ENCODE measurements at places on chromosomes 7 and 10.

GRCh38 chr10:132247943-132248342 is 59.8 kb downstream of the STK32C start:
- DNase-seq, result no peak

DNA sequence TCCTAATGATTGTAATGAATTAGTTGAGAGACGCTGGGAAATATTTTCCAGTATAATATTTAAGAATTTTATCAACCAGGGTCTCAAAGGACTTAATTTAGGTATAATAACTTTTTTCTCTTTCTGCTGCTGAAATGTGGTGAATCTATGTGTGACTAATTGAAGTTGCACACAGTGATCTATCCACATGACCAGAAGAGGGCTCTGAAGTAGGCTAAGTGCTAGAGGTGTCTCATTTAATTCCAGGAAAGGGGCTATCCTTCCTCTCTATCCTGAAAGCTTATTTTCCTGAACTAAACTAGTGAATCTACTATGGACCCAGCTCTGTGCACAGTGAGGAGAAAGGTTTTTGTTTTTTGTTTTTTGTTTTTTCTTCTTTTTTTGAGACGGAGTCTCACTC is 294.4 kb upstream of the MYO3A start:
- DNase-seq, result no peak

DNA sequence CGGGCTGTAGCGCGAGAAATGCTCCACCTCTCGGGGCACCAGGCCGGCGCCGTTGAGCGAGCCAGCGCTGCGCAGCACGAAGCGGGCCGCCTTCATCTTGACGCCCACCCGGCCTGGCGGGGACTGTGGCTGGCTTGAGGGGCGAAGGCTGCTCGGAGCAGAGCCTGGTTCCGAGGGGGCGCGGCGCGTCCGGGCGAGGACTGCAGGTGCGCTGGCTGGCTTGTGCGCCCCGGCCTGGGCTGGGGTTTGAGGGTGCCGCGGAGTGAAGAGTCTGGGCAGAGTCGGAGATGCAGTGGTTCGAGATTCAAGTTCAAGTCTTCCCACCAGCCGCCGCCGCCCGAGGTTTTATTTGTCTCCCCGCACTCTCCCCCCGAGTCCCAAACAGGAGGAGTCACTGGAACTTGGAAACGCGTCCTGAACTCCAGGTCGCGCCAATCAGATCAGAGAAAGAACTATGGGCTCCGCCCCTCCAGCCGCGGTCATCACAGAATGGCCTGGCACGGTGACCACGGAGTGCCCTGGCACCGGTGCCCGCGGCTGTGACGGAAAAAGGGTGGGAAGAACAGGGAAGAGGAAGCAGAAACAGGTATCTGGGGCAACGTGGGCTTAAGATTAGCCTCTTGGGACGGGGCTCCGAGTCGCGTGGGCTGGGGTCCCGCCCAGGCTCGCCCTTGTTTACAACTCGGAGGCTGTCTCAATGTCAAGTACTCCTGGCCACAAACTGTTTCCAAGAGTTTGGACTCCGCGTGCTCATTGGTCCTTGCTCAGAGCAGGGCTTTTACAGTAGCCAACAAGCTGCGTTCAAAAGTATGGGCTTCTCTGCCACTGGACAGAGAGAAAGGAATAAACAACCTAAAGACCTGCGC is at the start of gene PDK4:
TSS of gene PDK4 (minus strand) at position 319 of the 866 bp plus-strand sequence. CDS start at position 96, 223 bp downstream.
- no peak for DNase-seq

GRCh38 chr10:124491105-124491504 is 29.5 kb downstream of the LHPP start:
- no peak for DNase-seq

DNA sequence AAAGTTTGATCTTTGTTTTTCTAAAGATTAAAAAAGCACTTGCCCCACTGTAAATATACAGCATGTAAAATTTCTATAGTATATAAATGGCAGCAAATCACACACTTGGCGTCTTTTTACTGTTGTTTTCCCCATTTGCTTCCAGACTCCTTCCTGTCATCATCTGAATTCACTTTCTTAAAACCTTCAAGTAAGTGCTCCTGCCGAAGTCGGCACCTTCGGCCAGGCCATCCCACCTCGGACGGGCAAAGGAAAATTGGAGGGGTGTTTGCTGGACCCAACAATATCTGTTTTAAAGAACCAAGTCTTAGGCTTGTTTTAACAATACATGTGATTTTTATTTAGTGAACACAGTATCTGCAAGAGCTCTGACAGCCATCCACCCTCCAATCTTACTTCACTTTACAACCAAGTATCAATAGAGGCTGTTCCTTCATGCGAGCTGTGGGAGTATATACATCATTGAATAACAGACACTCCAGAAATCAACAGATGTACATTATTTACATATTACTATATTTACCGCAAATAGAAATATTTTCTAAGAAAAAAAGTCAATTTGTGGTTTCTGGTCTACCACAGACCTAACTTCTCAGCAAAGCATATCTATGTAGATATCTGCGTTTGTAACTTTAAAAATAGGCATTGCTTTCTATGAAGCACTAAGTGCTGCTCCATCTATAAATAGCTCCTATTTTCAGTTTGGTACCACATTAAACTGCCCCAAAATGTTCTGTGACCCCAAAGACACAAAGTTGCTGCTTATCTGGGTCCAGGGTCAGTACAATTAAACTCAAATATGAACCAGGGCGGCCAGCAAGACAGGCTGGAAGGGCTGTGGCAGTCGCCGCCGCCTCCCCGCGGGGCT is 110.7 kb downstream of the CYTH3 start:
- no peak for DNase-seq

DNA sequence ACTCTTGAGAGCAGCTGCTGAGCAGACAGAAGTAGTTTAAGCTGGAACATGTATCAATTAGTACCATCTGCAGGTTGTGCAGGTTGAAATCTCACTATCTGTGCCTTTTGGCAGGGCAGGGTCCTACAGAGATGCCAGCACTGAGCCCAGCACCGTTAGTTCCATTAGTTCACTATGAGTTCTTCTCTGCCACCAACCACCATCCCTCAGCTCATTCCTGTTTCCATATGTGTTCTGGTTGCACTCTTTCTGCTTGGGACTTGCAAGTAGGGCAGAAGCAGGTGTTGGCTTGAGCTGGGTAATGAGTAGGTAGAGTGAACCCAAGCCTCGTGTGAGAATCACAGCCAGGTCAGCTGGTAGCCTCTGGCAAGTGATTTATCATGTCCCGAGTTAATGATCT is 2.8 kb downstream of the SMO start:
- DNase-seq, result no peak

DNA sequence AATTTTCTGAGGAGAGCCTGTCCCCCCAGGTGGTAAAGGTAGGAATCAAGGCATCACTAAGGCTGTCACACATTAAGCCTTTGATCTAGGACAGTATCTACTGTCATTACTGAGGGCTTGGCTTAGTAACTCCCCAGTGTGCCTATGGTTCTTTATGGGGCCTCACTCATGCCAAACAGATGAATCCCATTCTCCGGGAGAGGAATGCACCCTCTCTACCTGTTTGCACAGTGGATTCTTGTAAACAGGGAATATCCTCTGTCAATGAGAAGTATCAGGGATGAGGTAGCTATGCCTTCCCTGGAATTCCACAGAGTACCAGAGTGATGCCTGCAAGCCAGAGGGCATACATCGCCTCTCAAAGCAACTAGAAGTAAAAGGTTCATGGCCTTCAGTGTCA is 3.9 kb upstream of the CPN1 start:
- DNase-seq, result no peak

- no peak for DNase-seq
These were observed 250.4 kb downstream of the FZD1 start for GRCh38 chr7:91514591-91514990.

DNA sequence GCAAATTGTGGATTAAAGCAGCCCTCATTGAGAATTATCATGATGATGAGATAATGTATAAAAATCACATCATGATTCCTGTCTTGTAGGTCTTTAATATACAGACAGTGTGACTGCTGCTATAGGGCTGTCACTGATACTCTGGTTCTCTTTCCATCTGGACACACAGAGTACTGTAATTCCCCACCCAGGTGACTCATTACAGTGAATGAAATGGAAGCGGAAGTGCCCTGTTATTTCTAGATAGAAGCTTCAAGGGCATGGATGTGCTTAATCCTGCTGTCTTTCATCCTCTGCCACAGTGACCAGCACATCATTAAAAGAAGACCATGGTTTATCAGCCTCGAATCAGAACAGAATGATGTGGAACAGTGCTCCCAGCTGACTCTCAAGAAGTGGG is 1234.0 kb downstream of the SORCS3 start:
- DNase-seq, result no peak

DNA sequence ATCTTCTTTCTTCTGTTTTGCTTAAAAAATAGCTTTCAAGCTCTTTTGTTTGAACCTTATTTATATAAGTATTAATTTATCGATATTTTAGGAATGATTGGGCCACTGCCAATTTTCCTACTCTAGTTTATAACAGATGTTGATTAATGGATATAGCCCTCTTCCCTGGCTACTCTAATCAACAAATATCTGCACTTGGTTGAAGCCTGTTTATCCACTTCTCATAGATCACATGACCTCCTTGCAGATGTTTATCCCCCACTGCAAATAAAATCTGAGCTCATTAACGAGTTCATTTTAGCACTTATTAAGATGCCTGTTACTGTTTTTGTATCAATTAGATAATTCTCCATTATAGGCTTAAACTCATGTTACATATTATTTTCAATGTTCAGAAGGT is 715.3 kb downstream of the CNTNAP2 start:
- DNase-seq, result no peak
